ENCODE measurements at places on chromosomes 16 and 17.

DNA sequence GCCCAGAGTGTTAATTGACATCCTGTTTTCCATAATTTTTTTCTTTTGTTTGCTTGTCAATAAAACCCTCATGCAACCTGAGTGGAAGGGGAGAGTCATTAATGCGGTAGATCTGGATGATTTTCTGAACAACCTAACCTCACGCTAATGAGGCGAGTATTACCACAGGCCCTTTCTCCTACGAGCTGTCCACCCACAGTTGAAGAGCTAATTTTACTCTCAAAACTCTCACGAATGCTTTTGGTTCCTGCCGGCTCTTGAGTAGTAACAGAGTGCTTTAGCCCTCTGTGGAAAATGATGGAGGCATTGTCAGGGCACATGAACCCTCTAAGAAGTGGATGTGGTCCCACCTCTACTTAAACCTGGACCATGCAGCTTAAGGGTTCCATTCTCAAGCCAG, 491.3 kb upstream of the RBFOX1 start:
- DNase-seq: no peak

GRCh38 chr17:52027081-52027480, 131.4 kb downstream of the CA10 start:
- DNase-seq: no peak

GRCh38 chr17:36855459-36855858, 81.8 kb upstream of the LHX1 start:
- no peak for DNase-seq

DNA sequence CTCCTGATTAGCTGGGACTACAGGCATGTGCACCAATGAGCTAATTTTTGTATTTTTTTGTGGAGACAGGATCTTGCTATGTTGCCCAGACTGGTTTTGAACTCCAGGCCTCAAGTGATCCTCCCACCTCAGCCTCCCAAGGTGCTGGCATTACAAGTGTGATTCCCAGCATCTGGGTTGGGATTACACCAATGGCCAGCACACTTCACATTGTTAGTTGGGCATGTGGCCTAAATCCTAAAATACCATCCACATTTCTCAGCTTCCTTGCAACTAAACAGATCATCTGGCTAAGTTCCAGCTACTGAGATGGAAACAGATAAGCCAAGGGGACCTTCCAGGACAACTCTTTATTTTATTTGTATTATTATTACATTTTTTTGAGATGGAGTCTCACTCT, 9.9 kb downstream of the RABEP2 start:
- no peak for DNase-seq

DNA sequence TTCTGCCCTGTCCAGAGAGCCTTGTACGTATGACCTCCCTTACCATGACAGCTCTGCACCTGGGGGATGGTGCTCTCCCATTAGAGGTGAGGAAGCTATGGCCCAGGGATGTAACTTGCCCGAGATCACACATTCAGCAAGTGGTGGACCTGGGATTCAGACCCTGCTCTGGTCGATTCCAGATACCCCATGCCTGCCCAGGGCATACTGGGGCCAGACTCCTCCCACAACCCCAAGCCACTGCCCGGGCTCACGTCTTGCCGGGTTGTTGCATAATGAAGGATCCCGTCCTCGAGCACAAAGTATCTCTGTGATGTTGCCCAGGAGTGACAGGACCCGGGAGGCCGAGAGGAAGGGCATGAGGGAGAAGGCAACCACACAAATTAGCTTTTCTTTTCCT, 2.1 kb downstream of the OSBPL7 start:
- DNase-seq: no peak

DNA sequence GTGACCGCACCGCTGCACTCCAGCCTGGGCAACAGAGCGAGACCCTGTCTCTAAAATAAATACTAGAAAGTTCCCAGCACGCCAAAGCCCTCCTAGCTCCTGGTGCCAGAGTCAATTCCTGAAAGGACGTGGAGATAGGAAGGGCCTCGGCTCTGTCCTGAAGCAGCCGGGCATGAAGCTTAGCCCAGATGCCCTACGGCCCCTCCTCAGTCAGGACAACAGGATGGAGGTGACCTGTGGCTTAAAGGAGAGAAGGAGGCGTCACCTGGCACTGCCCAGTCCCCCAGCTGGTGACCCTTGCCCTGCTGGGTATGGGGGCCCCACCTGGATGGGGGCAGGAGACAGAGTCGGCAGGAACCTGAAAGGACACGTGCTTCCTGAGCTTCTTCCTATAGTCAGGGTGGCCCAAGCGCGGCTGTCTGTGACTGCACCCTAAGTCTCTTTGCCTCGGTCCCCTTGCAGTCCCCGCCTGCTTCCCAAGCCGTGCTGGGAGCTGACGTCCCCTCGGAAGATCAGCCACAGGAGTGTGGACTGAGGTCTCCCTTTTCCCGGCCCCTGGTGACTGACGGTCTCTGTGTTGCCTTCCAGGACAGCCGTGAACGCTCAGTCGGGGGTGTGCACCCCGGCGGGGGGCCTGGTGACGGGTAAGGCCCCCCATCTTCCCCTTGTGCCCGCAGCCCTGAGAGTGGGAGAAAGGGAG, 14.9 kb upstream of the RNF213 start:
- no peak for DNase-seq

All from tibial nerve (tissue), 4 donors.